ENCODE measurements at places on chromosomes 12 and 14.

GRCh38 chr14:72549854-72550253, 344.0 kb downstream of the DPF3 start:
- no peak for DNase-seq

DNA sequence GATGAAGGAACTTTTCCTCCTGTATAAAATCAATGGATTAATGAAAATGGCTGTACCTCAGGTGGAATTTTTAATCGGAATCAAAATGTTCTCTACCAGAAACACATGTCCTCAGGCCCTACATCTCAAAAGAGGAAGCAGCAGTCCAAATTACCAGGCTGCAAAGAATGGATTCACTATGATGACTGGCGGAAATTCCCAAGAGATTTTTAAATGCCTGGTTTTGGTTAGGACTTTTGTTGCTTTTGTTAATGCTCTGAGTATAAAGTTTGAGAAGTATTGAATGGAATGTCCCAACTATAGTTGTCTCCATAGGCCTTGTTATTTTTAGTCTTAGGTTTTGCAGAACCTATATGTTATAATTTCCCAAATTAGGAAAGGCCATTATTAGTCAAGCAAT, 11.2 kb upstream of the IFNG start:
- no peak for DNase-seq

GRCh38 chr12:116863275-116863767, 17.9 kb downstream of the HRK start:
- DNase-seq, result no peak

DNA sequence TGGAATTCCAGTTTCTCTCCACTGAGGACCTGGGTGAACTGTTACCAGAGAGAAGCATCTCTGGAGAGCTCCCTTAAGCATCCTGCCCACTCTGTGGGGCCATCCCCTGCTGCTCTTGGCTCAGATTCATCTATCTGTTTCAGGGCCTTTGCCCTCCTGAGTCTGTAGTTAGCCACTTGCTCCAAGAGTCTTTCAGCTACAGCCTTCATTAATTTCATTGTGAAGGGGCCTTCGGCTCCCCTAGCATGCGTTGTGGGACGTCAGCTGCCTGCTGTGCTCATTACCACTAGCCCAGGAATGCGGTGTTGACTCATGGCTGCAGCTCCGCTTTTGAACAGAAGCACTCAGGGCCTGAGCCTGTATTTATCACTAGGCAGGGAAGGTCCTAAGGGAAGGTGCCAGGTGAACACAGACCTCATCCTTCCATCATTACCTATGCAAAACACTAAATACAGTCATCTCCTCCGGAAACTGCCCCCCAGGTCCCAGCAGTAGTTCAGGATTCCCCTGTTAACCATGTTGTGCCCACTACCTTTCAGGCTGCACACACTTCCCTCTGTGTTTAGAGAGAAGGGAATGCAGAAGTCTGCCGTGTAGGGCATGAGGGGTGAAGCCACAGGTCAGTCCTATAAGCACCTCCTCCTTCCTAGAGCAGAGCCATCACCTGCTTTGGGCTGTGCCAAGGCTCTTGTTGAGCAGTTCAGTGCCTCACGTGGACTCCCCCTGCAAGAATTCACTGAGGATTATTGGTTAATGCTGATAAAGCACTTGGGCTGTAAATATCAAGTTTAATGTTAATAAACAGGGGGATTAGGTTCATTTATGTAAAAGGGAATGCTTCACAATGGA, 191.4 kb downstream of the CACNA1C start:
- DNase-seq, result no peak

DNA sequence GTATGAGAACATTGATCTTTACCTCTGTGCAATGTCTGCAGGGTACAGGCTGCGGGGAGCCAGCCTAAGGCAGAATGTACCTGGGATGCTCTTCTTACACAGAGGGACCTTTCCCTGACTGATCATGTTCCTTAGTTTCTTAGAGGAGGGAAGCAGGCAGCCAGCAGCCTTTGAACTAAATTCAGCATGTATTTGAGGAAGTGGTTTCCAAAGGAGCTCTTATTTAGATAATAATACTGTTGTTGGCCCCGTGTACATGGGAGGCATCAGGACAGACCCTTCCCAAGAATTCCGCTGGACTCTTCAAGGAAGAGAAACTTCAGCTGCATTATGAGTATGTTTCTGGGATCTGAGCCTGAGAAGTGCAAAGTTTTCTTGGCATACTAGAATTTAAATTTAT, 98.8 kb downstream of the CCDC92 start:
- no peak for DNase-seq

GRCh38 chr12:54029529-54030441, 1.5 kb downstream of the HOXC6 start:
- DNase-seq, result no peak
